CD4-positive, alpha-beta T cell treated with Interleukin-6 at 100 ng/mL for 8 hours (primary cell): ENCODE measurements at places on chromosomes 3 and 15.

- DNase-seq = no peak
Measured at GRCh38 chr3:150352931-150353330, 55.2 kb upstream of the TSC22D2 start.

- no peak for DNase-seq
Measured at GRCh38 chr3:190695225-190695624, 167.3 kb downstream of the GMNC start.

DNA sequence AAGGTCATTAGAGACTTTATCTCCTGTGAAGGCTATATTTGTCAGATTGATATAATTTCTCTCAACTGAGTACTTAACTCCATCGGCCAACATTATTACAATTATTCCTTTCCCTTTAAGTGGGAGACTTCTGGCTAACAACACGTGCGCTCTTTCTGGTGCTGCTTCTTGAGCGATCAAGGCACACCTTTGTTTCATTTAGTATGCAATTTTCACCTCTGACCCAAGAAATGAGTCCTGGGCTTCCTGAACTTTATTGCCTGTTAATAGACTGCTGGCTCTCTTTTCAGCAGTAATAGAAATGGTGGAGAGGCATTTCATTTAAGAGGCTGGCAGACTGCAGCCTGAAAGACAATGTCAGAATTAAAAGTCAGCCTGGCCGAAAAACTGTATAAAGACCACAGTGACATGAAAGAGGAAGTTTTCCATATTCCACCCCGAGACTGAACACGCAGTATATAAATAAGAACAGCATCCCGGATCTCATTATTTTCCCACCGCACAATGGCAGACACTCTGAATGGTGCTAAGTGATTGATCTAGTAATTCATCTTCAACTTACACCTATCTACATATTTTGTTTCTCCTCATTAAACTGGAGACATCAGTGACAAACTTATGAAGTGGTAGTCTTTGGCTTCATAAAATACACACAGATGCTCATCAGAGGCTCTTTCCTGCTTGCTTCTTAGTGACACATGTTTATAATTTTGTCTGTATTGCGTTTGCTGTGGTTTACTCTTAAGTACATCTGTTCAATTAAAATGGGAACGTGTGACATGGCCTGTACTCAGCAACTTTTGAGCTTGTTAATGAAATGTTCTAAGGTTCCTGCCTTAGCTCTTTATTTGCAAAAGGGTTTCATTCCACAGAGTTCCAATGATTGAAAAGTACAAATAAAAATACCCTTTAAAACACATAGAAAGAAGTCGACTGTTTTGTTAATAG lies 299.9 kb downstream of the MECOM start:
- DNase-seq = no peak

DNA sequence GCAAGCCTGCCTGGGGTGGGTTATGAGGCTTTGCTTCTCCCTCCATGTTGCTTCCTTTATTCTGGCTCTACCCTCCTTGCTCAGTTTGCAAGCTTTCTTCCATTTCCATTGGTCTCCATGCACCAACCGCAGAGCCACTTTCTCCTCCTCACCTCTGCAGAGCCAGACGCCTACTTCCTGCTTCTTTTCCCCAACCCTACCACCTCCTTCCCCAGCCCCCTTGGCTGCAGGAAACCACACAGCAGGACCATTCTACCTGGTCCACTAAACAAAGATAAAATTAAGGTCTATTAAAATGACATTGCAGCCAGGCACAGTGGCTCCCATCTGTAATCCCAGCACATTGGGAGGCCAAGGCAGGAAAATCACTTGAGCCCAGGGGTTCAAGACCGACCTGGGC lies 10.0 kb upstream of the CAV3 start:
- DNase-seq = no peak
